Hematopoietic multipotent progenitor cell (in vitro differentiated cells): ENCODE measurements at places on chromosomes 7 and 10.
A peak's percentile ranks its signal among the peaks of the same experiment; 100 is the strongest.

DNA sequence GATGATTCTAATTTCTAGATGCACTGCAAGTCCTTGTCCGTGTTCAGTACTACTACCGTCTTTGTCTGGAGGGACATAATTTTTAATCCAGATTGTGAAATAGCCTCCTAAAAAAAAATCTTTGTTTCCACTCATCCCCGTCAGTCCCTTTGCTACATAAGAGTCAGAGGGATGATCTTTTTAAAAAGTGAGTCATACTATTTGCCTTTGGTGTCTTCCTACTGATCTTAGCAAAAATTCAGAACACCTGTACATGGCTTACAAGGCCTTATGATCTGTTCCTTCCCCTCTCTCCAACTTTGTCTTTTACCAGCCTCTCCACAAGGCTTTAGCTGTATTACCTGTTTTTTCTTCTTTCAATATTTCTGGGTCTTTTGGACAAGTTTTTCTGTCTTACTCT, 173.5 kb downstream of the MLLT10 start:
- DNase-seq = no peak

DNA sequence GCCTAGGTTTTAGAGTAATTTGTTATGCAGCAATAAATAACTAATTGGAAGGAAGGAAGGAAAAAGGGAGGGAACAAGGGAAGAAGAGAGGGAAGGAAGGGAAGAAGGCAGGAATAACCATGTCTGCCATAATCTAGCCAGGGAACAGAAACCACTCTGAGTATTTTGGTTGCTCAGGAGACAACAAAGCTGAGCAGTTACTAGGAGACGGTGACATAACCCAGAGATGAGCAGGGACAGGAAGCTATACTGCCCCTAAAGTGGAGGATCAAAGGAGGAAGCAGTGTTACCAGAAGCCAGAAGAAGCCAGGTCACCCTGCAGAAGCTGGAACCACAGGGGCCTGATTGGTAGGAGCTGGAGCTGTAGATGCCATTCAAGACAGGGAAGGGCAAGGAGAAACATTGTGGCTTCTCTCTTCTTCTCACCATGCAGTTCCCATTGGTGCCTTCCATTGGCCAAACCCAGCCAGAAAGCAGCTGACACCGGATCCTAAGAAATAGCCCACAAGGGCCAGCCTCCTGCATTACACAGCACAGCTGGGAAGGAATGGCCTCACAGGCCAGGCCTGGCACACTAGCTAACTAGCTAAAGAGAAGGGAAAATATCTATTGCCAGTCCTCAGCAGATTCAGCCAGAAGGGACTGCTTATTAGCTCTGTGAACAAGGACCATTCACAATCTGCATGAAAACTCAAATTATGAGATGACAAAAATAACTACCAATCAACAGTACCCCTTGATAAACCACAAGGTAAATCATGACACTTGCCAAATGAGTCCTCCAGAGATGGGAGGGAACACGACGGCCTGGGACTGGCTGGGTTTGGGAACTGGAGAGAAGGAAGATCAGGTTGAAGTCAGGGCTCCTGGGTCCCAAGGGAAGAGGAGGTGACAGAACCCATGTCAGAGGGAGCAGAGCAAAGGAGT, 184.5 kb upstream of the NFE2L3 start:
- DNase-seq = no peak

- no peak for DNase-seq
Observed at GRCh38 chr10:131635564-131636015, 265.2 kb upstream of the PPP2R2D start.

- no peak for DNase-seq
Observed at GRCh38 chr10:61951144-61951483, 49.6 kb downstream of the ARID5B start.

GRCh38 chr10:105774881-105775280, 1133.8 kb downstream of the SORCS3 start:
- DNase-seq = no peak

GRCh38 chr10:84718877-84719616, 390.7 kb downstream of the CCSER2 start:
- DNase-seq = no peak

GRCh38 chr7:135712796-135713195, 15.2 kb downstream of the SLC13A4 start:
- no peak for DNase-seq

DNA sequence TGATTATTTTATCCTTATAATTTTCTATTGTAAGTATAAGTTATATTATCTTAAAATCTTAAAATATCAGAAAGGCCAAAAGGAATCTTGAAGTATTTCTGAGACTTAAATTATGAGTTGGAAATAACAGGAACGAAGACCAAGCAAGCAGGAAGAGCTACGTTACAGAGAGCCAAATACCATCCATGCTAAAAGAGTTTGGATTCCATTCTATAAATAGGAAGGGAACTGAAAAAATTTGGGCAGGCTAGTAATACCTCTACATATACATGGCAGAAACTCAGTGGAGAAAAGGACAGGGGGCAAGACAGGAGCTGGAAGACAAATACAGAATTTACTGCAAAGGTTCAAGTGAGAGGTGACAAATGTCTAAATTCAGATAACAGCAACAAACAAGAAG, 16.7 kb downstream of the ITGB1 start:
- DNase-seq = no peak

DNA sequence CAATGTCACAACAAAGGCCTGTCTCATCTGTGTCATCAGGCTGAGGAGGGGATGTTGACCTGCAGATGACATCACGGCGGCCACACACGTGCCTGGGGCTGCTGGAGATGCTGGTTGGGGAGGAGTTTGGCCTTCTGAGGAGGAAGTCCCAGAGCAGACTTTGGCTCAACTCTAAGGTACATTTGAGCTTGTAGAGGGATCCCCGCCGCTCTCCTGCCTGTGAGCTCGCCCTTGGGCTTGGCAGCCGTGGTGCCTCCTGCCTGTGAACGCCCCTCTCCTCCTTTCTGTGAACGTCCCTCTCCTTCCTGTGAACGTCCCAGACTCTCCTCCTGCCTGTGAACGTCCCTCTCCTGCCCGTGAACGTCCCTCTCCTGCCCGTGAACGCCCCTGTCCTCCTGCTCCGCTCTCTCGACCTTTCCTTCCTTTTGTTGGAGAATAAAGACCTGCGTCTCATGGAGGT, 176.4 kb downstream of the DNAJB6 start:
- no peak for DNase-seq

- DNase-seq = peak; percentile 84
Observed at GRCh38 chr10:72048450-72049124, 39.8 kb downstream of the SPOCK2 start.

GRCh38 chr10:101330631-101331225, 23.2 kb upstream of the BTRC start:
- no peak for DNase-seq

DNA sequence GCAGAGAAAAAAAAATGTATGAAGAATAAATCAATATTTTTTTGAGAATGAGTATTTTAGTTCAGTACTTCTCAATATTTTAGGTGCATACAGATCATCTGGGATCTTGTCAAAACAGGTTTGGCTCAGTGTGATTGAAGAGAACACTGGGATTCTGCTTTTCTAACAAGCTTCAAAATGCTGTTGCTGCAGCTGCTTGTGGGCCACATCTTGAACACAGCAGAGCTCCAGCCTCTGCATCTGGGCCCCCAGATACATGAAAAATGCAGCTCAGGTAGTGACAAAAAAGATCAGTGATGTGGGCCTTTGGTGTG, 1177.1 kb upstream of the C7orf33 start:
- DNase-seq = no peak

- no peak for DNase-seq
Observed at GRCh38 chr7:114364151-114364550, 50.5 kb upstream of the FOXP2 start.

GRCh38 chr10:3904419-3904960, 119.5 kb upstream of the KLF6 start:
- no peak for DNase-seq

DNA sequence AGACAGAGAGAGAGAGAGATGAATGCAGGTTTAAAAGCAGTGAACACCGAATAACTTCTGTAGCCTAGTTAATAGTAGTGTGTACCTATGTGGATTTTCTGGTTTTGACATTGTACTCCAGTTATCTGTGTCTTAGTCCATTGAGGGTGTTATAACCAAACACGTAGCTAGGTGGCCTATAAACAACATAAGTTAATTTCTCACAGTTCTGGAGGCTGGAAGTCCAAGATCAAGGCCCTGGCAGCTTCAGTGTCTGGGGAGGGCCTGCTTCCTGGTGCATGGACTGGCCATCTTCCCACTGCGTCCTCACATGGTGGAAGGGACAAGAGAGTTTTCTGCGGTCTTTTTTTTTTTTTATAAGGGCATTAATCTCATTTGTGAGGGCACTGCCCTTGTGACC, 23.5 kb downstream of the AOC1 start:
- DNase-seq = no peak

GRCh38 chr10:99329304-99329553, at the start of gene CNNM1:
CNNM1 (plus strand) TSS chr10:99329356; CDS start chr10:99329388, 32 bp downstream.
- DNase-seq = no peak

DNA sequence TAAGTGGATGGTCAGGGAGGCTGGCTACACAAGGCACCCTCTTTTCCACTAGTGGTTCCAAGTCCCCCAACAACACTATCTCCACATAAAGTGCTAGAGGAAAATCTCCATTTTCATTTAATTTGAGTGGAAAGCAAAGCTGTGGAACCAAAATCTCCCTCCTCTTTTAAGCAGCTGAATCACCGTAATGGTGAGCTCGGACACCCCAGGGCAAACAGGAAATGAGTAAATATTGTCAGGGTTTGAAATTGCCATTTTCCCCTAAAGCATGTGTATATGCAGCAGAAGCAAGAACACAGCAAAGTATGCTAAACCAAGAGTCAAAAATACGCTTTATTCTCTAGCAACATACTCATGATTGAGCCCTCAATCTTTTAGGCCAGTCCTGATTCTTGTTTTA, 143.7 kb downstream of the GPAM start:
- DNase-seq = no peak

- no peak for DNase-seq
Observed at GRCh38 chr10:97736403-97736901, 476 bp upstream of the ZFYVE27 start.

- no peak for DNase-seq
Observed at GRCh38 chr10:106863549-106863948, 301.0 kb downstream of the SORCS1 start.

DNA sequence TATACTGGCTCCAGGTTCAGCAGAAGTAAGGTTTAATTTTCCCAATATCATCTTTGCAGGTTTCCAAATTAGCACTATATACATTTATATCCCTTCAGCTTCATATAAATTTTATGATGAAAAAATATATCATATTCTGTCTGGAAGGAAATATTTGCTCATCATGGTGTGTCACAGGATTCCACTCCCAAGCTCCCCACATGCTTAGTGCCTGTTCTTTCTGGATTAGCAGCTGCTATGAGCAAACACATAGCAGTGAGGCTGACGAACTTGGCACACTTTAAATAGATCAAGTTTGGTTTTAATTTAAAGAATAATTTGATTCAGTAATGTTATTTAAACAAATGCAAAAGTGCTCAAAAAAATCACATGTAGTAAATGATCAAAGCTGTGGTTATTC, 251.9 kb downstream of the AGMO start:
- DNase-seq = no peak

- no peak for DNase-seq
Observed at GRCh38 chr10:7408291-7409044, 2.4 kb downstream of the SFMBT2 start.

DNA sequence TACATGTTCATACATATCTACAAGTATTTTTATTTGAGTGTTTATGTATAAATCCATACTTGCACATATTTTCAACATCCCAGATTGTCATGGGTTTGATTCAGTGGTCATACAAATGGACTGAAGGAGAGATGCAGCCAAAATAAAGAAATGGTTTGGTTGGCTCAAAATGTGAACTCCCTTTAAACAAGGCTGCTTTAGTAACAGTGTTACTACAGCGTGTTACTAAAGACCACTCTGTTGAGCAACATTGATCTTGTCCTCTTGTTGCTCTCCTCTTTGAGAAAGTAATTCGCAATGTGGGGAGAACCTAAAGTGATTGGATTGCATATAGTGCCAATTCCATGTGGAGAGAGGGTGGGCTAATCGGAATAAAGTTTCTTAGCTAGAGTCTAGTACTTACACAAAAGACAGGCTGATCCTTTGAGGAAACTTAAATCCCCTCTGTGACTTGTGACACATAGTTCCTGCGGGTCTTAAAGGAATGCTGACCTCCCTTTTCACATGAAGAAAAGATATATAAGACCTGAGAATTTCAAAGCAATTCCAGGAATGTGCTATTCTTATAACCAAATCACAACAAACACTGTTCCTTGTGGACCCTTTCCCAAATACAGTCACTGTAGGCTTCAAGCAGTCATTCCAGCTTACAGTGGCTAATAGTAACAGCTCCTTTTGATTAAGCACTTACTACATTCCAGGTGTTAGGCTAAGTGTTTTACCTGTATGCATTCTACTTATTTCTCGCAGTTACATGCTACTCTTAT, 144.3 kb downstream of the FZD1 start:
- DNase-seq = no peak

- no peak for DNase-seq
Observed at GRCh38 chr10:116765648-116766081, 23.3 kb upstream of the HSPA12A start.

- no peak for DNase-seq
Observed at GRCh38 chr7:41837916-41838315, 135.0 kb upstream of the INHBA start.

DNA sequence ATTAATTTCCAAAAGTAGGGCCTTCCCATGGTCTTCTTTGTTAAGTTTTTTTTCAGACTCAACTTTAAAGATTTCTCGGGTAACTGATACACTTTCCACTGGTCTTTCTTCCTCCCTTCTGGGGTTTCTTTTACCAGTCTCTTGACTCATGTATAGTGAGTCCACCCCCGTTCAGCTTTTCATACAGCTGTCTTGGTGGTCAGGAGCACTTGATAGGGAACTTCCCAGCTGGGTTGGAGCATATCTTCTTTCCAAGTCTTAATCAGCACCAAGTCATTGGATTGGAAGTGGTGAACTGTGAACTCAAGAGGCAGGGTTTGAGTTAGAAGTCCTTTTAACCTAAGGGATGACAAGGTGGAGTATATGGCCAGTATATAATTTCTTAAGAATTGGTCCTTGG, 29.2 kb upstream of the ELOVL3 start:
- DNase-seq = no peak

GRCh38 chr7:10116511-10116910, 857.2 kb upstream of the PHF14 start:
- no peak for DNase-seq

DNA sequence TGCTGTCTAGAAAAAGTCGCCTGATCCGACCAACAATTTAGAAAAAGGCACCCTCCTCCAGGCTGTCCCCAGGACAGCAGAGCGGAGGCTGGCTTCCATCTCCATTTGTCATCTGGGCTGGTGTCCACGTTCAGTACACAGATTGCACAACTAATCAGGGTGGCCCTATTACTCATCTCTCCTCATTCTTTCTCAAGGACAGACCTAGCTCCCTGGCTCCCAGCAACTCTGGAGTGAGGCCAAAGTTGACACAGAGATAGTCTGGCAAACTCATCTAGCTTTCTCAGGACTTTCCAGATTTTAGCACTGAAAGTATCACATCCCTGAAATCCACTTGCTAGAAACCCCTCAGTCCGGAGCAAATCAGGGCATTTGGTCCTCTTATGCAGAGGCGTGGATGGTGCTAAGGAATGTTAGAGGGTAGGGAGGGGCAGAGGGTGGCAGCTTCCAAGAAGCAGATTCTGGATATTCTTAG, 75.1 kb downstream of the DNAH11 start:
- no peak for DNase-seq
